Activated T-helper 1 cell treated with anti-CD3 and anti-CD28 coated beads, Interleukin-12 subunit alpha, Interleukin-12 subunit beta, Interleukin-2, Interleukin-4 antibody, amounts not matched to agents 30 ng/mL and 10 ng/mL and 1 ng/mL, durations not matched to agents 14 hours and 24 hours and 36 hours (primary cell): ENCODE measurements at places on chromosomes 1 and 21. TPM values are rescaled to one million over a fixed set of nuclear protein-coding genes. Genes with fewer than 3 reads are reported as not detected.

The PLCH2 gene
- total RNA-seq, result 2.5 and 2.9 TPM in 2 replicates

GRCh38 chr1:176603696-176604095 is 140.7 kb downstream of the PAPPA2 start:
- no peak for DNase-seq

- DNase-seq, result no peak
Observed at GRCh38 chr21:41865002-41865777, 14.0 kb downstream of the PRDM15 start.

DNA sequence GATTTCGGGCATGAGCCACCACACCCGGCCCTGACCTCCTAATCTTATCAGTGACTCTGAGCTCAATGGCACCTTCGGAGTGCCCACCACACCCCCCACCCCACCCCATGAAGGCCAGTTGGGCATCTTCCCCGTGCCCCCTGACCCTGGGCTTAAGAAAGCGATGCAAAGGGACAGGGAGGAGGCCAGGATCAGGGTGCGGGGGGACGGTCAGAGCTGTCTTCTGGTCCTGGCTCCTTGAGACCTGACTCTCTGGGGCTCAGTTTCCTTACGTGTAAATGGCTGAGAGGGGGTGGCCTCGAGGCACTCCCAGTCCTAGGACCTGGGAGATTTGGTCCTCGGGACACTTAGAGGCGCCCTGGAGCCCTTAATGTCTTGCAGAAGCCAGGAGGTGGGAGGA is 103.9 kb upstream of the VAMP3 start:
- DNase-seq, result no peak

GRCh38 chr1:1407636-1408318 is 684 bp upstream of the MRPL20 start:
- DNase-seq, result no peak

DNA sequence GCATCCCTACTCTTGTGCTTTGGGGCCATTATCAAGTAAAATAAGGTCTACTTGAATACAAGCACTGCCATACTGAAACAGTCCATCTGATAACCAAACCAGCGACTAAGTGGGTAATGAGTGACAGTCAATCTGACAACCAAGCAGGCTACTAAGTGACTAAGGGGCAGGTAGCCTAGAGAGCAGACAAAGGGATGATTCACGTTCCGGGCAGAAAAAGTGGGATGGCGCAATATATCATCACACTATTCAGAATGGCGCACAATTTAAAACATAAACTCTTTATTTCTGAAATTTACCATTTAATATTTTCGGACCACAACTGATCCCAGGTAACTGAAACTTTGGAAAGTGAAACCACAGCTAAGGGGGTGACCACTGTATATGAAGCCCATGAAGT is 17.7 kb downstream of the NGF start:
- DNase-seq, result no peak

The SHISAL2A gene
- total RNA-seq, result 5.7 and 6.0 TPM in 2 replicates

- no peak for DNase-seq
Observed at GRCh38 chr1:160744199-160744851, 5.3 kb downstream of the SLAMF7 start.
